ENCODE measurements at places on chromosomes 7 and 10.

GRCh38 chr10:13183625-13184024 is 22.3 kb downstream of the MCM10 start:
- DNase-seq: no peak

GRCh38 chr10:82981137-82981723 is 1106.2 kb downstream of the NRG3 start:
- DNase-seq: no peak

DNA sequence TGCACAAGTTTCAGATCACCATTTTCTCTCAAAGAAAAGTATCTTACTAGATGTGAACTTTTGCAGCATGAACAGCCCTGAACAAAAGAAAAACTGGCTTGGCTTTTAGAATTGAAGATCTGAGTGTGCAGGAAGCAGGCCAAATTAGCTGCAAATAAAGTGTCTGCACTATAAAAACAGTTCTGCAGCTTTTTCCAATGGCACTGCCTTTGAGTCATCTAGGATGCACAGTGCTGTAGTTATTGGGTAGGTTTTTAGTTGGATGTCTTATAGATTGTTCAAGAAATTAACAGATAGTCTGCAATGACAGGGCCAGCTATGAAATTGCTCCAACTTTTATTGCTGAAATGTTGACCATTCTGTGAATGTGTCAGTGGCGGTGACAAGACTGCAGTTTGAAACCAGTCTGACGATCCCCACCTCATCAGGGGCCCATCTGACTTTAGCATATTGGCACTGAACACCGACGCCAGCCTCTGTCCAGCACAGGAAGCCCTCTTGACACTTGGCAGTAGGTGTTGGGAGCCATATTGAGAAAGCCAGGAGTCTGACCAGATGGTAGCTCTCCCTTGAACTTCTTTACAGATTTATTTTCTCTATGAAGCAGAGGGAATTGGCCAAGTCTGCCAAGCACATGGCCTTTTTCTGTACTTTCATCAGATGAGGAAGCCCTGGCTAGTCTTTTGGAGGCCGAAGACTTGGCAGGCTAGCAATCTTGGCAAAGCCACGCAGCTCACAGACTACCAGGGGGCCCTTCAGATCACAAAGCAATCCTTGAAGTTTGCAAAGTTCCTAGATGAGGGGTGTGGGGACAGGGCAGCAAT is 490.6 kb downstream of the NEBL start:
- DNase-seq: no peak

DNA sequence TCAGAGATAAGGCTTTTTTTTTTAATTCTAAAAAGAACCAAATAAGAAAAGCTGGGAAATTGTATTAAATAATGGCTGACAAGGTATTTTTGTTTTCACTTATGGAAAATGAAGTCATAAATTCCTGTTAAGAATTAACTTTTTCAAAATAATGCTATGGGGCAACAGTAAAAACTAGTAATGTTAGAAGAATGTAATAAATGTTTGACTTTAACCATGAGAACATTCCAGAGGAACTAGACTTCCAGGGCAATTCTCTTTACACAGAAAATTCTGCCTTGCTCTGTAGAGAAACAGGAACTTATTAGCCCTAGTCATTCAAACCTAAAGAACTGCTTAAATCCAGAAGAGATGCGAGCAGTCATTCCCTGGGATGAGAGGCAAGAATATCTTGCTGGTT is 571.1 kb downstream of the IPMK start:
- DNase-seq: no peak

GRCh38 chr7:1041551-1042491 is 2.5 kb upstream of the GPR146 start:
- DNase-seq: no peak

DNA sequence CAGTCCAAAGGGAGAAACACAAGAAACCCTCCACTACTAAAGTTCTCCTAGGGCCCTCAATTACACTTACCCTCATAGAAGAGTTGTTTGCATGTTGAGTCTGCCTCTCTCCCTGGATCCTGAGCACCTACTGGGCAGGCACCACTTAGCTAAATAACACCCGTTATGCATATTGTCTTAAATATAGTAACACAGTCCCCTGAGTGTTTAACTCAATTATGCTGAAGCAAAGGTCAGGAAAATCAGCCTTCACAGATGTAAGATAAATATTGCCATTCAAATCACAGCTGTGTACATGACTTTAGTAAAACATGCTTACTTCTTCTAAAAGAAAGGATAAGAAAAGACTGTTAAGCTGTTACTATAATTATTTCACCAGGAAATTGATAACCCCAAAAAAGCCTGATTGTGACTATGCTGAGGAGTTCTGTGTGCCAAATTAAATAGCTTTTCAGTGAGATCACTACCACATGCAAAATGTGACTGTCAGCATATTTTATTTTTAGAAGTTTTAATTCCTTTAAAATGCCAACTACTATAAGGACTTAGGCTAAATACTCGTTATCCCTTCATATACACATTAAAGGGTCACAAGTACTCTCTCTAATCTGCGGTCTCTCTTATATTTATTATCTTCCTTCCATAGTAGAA is 733.9 kb upstream of the PHF14 start:
- no peak for DNase-seq

DNA sequence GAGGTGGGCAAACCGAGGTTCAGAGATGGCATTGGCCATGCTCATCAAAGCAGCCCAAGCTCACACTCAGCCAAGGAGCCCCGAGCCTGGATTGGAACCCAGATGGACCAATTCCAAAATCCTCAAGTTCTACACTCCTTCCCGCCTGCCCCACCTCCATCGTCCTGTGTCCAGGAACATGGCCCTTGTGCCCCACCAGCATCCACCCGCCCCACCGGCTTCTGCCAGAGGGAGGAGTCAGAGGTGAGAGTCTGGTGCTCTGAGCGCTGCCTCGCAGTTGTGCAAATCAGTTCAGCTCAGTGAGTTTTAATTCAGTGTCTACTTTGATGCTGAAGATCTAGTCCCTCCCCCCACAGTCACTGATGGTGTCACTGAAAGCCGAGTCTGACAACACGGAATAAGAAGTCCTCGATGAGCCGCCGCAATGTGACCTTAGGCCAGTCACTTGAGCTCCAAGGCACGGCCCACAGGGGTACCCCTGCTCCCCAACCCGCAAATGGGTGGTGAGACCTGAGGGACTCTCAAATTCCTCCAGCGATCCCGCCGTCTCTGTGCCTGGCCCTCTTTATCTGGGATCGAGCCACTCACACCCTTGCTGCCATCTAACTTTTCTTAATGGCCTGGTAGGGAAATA is 26.3 kb downstream of the PRKAG2 start:
- no peak for DNase-seq

GRCh38 chr7:46755120-46756034 is 826.5 kb downstream of the TNS3 start:
- DNase-seq: no peak

DNA sequence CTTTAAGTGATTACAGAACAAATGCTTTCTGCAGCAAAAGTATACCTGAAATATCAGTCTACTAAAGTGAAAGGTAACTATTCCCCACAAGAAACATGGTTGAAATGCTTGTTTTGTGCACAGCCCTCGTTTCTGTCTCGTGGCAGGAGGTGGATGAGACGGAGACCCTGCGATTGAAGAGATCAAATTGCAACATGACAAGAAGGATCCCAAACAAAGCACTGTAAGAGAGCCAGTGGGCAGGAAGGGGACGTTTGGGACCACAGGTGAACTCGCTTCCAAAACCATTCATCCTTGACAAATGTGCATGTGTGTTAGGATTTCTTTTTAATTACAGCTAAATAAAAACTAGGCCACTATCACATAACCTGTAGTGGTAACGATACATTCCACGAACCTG is 192.6 kb downstream of the CCSER2 start:
- no peak for DNase-seq

DNA sequence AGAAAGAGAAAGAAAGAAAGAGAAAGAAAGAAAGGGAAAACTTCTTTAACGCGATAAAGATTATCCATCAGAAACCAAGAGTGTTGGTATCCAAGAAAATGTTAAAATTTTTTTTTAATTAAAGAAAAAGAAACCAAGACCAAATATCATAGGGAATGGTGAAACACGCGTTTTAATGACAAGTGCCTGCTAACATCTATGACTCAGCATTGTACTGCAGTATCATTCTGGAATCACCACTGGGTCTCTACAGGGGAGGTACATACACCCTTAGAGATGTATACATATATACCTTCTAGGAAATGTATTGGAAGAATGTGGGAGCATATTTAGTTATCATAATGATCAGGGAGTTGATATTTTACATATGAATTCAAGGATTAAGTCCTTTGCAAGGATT is 32.1 kb upstream of the PIK3AP1 start:
- no peak for DNase-seq

- DNase-seq: no peak
Measured at GRCh38 chr7:36626111-36626510, 98.2 kb downstream of the AOAH start.

- no peak for DNase-seq
Measured at GRCh38 chr10:117609796-117610170, 67.2 kb downstream of the EMX2 start.

DNA sequence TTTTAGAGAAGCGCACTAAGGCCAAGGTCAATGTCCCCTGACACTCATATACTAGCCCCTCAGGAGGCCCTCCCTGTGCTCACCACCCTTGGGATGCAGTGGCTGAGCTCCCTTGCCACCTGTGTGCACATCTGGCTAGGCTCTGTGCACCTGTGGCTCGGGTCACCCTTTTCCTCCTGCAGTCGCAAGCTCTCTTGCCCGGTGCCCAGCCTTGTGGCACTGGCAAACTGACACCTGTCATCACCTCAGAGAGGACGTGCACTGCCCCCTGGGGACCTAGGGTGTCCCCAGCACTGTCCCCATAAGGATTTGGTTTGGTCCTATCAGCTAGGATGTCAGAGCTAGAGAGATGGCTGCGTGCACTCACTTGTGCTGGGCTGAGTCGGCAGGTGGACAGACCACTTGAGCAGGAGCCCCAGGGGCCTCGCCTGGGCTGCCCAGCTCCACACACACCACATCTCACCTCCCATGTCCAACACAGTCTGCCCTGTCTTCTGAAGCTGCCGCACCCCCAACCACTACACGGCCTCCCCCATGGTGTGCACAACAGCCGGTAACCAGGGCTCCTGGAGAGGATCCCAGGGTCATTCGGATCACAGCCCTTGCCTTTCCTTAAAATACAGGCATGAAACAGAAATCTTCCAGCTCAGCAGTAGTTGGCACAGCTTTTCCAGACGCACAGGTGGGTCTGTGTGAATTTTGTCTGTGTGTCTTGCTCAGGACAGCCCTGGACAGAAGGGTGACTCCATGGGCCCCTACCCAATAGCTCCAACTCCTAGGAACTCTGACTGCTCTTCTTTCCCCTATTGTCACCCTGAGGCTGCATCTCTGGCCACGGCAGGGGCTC is 111.0 kb downstream of the GRID1 start:
- peak; percentile 32 for DNase-seq

- DNase-seq: no peak
Measured at GRCh38 chr7:48875045-48875916, 49.1 kb upstream of the CDC14C start.

DNA sequence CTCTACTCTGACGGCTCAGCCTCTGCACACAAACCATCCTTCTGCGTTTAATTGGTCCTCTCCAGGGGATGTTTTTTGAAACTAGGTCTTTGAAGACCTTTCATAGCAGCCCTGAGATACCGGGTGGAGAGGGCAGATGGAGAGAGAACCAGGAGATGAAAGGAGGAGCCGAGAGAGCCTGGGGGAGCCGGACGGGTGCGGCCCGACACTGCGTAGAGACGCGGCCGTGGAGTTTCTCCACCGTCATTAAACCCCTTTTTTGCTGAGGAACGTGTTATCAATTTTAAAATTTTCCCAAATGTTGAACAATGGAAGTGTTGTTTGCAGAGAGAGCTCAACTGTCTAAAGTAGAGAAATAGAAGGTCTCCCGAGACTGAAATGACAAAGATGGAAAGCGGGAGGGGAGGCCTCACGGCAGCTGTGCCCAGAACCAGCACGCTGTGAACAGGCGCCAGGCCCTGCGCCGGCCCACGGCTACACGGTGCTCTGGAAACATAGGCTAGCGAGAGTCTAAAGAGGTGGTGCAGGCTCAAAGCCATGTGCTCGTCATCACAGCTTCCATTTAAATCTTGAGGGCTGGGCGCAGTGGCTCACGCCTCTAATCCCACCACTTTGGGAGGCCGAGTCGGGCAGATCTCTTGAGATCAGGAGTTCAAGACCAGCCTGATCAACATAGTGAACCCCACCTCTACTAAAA is 307.0 kb downstream of the PTPRN2 start:
- DNase-seq: no peak

DNA sequence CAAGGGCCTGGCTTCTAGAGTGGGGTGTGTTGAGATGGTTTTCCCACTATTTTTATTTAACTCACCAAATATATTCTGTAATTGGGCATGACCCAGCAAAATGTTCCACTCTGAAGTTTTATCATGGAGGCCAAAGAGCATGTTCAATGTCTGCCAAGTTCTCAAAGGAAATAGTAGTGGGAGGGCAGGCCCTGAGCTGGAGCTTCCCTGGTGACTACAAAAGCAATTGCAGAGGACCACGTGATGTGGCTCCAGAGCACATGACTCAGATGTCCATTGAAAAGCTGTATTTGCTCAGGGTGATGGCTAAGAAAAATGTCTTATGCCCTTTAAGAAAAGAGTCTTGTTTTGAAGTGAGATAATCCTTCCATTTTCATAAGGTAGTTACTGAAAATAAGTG is 1024.8 kb downstream of the LRMDA start:
- DNase-seq: no peak

GRCh38 chr10:123795846-123796590 is 95.6 kb downstream of the CPXM2 start:
- DNase-seq: no peak

GRCh38 chr7:11642276-11642675 is 189.7 kb downstream of the THSD7A start:
- no peak for DNase-seq

- DNase-seq: no peak
Measured at GRCh38 chr7:7761340-7761973, 43.0 kb upstream of the RPA3 start.

- DNase-seq: no peak
Measured at GRCh38 chr10:47127188-47127785, 172.7 kb upstream of the GDF10 start.

- peak; percentile 84 for DNase-seq
Measured at GRCh38 chr10:12605580-12606405, 256.4 kb downstream of the CAMK1D start.

GRCh38 chr7:131107337-131108211 is 220.1 kb upstream of the MKLN1 start:
- DNase-seq: peak; percentile 88

Data from activated CD8-positive, alpha-beta memory T cell treated with anti-CD3 and anti-CD28 coated beads for 24 hours (primary cell).